ENCODE measurements at places on chromosomes 2 and 18.

DNA sequence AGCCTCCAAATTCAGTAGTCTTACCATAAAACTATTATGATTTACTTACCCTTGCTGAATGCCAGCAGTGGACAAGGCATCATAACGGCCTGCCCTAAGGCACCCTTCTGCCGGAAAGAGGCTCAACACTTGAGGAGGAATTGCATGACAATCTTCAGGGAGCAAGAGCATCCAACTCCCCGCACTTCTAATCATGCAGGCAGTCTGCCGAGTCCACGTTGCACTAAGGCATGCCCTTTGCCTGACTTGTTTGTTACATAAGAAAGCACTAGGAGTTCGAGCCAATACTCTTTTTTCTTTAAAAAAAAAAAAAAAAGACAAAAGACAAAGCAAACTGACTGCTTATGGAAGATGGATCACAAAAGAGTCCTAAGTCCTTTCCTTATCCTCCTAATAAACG lies 17.9 kb upstream of the SPTBN1 start:
- DNase-seq, result no peak

DNA sequence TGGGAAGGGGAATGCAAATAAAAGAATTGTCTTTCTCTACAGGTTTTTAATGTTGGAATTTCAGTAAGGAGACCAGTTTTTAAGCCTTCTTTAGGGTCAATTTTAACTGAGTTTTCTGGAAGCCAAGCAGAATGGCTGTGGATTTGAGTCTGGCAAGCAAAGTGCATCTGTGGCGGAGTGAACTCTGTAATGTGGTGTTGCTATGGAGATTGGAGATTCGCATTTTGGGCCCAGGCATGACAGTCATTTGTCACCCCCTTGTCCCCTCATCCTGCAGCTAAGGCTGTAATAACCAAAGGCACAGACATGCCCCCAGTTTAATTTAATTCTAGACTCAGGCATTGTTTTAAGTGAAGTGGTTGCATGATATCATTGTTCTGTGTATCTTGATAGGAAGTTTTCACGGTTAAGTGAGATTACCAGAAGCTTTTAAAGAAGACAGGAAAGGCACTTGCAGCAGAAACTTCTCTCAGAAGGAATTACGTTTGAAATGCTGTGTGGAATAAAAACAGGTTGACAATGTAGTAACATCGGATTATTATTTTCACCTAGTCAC lies 30.6 kb downstream of the ARMC9 start:
- DNase-seq, result no peak

DNA sequence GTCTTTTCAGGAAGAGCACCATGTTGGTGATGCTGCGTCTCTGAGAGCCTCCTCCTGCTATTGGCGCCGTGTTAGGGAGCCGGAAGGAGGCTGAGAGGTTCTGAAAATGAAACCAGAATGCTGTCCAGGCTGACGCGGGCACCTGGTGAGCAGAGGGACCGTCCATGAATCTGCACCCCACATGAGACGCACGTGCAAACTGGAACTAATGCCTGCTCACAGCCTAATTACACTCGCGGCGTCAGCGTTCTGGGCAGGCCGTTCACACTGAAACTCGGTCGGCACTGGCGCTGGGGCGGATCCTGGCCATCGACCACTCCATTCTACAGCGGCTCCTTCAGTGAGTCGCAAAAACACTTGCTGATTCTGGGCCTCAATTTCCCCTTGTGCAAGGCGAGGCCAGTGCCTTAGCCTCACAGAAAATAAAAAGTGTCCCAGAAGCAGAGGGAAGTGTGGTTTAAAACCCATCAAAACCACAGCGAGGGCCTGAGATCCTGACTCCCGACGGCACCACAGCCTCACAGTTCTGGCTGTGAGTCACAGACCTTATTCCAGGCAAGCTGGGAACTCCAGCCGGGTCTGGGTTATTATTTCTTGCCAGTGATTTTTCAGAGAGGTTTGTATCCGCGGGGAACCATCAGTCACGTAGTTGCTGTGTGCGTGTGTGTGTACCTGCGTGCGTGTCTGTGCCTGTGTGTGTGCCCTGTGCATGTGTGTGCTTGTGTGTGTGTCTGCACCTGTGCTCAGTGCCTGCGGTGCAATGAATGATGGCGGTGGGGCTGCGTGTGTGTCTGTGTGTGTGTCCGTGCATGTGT lies 49.1 kb upstream of the CTDP1 start:
- no peak for DNase-seq

DNA sequence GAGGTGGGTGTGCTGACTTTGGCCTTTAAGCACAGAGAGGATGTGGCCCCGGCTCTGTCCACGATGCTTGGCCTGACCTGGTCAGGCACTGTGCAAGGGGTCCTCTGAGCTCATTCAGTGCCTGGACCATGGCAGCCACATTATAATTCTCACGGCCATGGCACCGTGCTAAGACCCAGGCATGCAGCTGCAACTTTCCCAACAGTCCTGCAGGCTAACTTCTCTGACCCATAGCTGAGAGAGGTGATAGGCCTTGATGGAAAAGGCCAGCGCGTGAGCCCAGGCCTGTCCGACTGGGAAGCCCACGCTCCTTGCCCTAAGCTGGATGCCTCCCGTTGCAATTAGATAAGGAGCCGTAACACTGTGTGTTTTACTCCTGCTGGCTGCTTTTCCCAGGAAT lies 99.9 kb downstream of the TFCP2L1 start:
- DNase-seq, result no peak

- no peak for DNase-seq
Observed at GRCh38 chr18:63606526-63606925, 19.4 kb downstream of the SERPINB13 start.

All from NCI-H187 (cell line).